Upper lobe of left lung (tissue), 6 donors: ENCODE measurements at places on chromosomes 13 and 19. TPM values are rescaled to one million over a fixed set of nuclear protein-coding genes. Genes with fewer than 3 reads are reported as not detected.

- H3K27ac ChIP-seq = peak overlapping the region; percentile 85
- H3K4me3 ChIP-seq = no peak overlapping the region
- H3K4me1 ChIP-seq = peaks cover 10% of the 10 kb centered on the region
- H3K36me3 ChIP-seq = no peaks in the 10 kb centered on the region
- no peak for DNase-seq
Observed at GRCh38 chr13:110397436-110398115, 90.5 kb downstream of the COL4A2 start.

- H3K36me3 ChIP-seq = peaks cover 9% of the 10 kb centered on the region
- peaks cover 36% of the 10 kb centered on the region for H3K27me3 ChIP-seq
- H3K4me3 ChIP-seq = peak overlapping the region; percentile 38
- no peak for DNase-seq
- peaks cover 62% of the 10 kb centered on the region for H3K4me1 ChIP-seq
Observed at GRCh38 chr19:7916955-7917266, 2.3 kb downstream of the TGFBR3L start.

The CPAMD8 gene
- 60.0 TPM for total RNA-seq

The EBI3 gene
- total RNA-seq = 2.4 TPM

The RNF113B gene
- total RNA-seq = not detected
